ENCODE measurements at places on chromosomes 6 and 20.

DNA sequence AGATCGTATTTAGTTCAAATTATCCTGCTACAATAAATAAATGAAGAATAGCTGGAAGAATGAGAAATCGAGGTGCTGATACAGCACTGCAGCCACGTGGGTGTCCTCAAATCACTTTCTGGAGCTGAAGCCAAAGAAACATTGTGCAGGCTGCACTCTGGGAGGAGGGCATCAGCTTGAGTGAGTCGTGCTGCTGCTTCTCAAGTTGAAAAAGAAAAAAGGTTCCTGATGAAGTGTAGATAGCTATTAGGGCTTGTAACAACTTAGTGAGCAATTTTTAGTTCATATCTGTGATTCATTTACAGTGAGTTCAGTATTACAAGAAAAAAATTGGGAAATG is 40.5 kb downstream of the DSE start:
- DNase-seq: no peak

- no peak for DNase-seq
Observed at GRCh38 chr20:64052987-64053840, 3.8 kb upstream of the SOX18 start.

DNA sequence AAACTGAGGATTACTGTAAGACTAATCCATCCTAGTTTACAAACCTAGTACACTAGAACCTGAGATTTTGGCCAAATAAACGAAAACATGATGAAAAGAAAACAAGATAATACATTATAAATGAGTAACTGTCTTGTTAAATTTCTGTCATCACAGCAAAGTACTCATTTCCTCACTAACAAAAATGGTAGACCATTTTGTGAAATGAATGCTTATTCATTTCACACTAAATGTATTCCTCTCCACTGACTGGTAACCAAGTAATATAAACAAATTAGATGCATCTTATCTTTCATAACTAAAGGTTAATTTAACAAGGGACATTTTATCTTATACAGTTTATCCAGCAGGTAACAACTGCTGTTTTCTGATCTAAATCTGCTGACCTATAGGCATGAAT is 143.7 kb downstream of the REV3L start:
- no peak for DNase-seq

- no peak for DNase-seq
Observed at GRCh38 chr6:100153636-100154275, 159.7 kb upstream of the MCHR2 start.

GRCh38 chr6:109094416-109095035 is at the start of gene SESN1:
TSS of gene SESN1 (minus strand) at chr6:109094846. CDS start at chr6:109094073, 773 bp downstream.
- peak; percentile 65 for DNase-seq

DNA sequence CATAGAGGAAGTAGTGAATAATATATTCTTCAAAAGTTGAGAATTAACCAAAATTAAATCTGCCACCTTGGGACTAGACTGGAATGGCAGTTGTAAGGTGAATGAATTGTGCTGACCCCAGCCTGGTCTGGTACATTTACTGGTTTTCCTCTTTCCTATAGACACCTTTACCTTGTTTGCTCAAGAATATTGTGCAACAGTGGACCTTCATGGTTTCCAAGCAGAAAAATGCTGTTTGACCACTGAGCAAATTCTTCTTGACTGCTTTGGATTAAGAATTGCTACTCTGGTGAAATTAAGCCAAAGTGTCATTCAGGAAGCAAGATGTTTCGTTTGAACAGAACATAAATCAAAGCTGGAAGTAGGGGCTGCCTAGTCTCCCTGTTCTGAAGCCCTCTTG is 156.6 kb upstream of the TAB2 start:
- no peak for DNase-seq

GRCh38 chr20:52539891-52540290 is 348.3 kb upstream of the ZFP64 start:
- DNase-seq: no peak

DNA sequence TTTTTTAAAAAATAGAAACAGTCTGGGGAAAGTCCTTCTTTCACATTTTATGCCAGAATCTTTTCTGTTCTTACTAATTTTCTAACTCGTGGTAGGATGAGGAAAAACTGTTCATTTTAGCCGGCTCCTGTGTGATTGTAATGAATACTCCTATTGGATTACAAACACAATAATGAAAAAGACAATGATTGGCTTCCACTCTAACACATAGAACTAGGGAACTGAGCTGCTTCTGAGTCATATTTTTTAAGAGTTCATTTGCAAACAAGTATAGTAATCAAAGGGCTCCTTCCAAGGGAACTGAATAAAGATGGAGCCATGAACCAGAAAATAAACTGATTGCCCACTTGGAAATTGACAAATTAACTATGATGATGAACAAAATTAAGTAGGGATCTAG is 265.3 kb upstream of the TCF21 start:
- no peak for DNase-seq

- no peak for DNase-seq
Observed at GRCh38 chr6:3090013-3090412, 21.7 kb downstream of the RIPK1 start.

- no peak for DNase-seq
Observed at GRCh38 chr20:537983-538382, 5.6 kb downstream of the CSNK2A1 start.

DNA sequence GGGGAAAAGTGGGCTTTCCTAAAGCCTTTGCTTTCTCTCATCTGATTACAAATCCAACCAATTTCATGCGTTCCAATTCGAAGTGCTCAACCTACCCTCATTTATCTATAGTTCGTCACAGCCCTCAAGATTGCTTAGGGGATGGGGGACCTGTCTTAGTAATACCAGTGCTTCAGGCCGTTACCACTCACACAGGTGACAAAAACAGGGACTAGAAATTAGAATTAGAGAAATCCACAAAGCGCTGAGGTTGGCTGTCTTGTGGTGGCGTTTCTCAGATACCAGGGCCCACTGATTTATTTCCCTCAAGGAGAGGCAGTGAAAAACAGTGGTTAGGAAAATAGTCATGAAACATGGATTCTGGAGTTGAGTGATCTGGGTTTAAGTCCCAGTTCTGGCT is 121.6 kb upstream of the SPACA1 start:
- no peak for DNase-seq

DNA sequence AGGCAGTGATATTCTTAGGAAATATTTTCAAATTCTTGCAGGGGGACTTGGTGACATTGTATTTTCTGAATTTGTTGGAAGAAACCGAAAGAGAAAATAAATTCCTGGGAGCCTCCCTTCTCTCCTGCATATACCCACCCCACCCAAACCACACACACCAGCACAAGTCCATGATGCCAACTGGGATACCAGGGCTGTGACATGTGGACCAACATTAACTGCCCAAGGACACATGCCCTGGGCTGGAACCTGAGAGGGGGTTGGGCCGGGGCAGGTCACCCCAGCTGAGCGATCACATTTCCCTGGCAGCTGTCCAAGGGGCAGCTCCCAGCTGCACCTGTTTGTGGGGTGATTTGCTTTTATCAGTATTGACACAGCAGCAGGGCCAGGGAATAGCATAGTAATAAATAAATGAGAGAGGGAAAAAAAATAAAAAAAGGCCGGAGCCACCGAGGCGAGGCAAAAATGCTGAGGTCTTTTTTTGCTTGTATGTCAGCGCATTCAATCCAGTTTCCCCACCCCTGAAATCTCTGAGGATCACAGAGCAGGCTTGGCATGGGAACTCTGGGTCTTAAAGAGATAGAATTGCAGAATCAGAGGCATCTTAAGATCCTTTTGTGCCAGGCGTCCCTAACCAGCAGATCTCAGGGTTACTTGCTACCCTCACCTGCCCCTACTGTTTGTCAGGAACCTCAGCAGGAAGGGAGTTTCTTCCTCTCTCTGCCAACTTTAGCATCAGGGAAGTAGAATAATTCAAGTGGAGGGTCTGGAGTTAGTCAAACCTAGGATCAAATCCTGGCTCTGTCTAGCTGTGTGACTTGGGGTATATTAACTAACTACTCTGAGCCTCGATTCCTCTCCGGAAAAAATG is 66.5 kb upstream of the PIM1 start:
- no peak for DNase-seq

DNA sequence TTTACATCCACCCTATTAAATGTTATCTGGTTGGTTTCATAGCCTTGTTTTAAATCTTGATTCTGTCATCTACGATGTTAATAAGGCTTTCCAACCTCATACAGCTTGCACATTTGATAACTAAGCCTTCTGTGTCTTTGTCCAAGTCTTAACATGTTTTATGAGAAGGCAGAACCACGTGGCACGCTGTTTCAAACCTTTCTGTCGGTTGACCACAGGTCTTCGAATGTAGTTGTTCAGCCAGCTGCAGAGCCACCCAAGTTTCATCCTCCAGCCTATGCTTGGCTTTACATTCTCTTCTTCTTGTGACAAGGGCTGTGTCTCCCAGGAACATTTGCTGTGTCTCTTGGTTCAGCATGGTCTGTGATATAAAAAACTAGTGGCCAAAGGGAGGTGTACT is 15.7 kb upstream of the SGK2 start:
- DNase-seq: no peak

DNA sequence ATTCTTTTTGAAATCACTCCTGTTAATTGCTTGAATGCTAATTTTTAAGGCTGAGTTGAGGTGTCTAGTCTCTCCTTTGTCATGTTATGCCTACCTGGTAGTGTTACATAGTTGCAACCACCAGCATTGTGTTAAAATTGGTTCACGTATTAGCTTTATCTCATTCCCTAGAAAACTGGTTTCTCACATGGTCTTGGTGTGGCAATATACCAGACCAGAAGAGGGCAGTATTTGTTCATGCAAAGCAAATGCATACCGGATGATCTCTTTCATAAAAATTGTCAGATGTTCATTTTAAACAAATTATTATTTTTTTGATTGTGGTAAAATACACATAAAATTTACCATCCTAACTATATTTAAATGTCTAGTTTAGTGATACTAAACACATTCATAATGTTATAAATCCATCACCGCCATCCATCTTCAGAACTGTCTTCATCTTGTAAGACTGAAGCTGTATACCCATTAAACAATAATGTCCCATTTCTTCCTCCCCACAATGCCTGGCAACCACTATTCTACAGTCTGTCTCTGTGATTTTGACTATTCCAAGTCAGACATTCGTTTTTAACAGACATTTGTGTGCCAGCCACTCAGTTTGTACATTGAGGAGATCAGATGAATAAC is 92.8 kb downstream of the ATRN start:
- no peak for DNase-seq

DNA sequence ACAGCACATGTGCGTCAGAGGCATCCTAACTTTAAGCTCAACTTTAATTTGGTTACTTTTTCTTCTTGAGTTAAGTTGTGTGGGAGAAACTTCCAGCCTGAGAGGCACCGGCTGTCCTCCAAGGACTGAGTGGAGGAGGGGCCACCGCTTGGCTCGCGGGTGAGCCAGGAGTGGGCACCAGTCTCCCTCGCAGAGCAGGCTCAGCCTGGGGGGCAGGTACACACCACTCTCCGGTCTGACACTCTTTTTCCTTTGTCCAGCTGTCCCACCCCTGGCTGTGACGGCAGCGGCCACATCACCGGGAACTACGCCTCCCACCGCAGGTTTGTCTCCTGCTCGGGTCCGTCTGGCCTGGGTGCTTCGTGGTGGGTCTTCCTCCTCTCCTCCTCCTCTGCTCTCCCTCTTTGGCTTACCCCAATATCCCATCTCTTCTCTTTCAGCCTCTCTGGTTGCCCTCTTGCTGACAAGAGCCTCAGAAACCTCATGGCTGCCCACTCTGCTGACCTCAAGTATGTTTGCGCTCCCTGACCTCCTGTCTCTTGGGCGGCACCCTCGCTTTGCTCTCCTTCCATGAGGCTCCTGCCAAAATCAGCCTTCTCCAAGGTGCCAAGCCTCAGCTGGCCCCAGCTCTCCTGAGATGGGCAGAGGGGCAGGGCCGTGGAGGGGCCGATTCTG is 32.6 kb upstream of the PCMTD2 start:
- DNase-seq: no peak

GRCh38 chr6:99603421-99604165 is 3.0 kb upstream of the PRDM13 start:
- no peak for DNase-seq

GRCh38 chr20:1526896-1527295 is 30.6 kb downstream of the SIRPD start:
- no peak for DNase-seq

- DNase-seq: no peak
Observed at GRCh38 chr6:167793421-167793820, 33.3 kb upstream of the AFDN start.

GRCh38 chr6:148144917-148145521 is 197.6 kb upstream of the SASH1 start:
- DNase-seq: peak; percentile 35

- no peak for DNase-seq
Observed at GRCh38 chr6:53466257-53466656, 78.6 kb downstream of the GCLC start.

- no peak for DNase-seq
Observed at GRCh38 chr6:128511506-128511905, 8.9 kb downstream of the PTPRK start.
